ENCODE measurements at places on chromosomes 12 and 14.

GRCh38 chr14:102140750-102141145, 1.1 kb downstream of the WDR20 start:
- no peak for DNase-seq

GRCh38 chr12:122688291-122688690, 14.9 kb downstream of the HCAR2 start:
- no peak for DNase-seq

- DNase-seq: no peak
Measured at GRCh38 chr14:72472845-72473244, 421.1 kb downstream of the DPF3 start.

DNA sequence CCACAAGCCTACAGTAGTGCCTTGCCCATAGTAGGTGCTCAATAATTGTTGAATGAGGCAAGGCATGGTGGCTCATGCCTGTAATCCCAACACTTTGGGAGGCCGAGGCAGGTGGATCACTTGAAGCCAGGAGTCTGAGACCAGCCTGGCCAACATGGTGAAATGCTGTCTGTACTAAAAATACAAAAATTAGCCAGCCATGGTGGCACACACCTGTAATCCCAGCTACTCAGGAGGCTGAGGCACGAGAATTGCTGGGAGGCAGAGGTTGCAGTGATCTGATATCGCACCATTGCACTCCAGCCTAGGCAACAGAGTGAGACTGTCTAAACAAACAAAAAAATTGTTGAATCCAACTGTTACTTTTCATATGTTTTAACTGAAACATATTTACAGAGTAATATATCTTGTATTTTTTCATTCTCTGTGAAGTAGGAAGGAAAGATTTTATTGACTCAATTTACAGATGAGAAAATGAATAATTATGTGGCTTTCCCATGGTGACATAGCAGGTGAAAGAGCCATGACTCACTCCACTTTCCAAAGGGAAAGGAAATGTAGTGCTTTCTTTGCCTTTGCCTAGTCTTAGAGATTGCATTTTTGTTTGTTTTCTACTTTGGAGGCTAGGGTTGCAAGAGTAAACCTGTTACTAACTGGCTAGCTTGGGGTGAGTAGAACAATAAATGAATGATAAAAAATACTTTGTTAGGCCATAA, 95.4 kb upstream of the SLC38A4 start:
- DNase-seq: no peak

- no peak for DNase-seq
Measured at GRCh38 chr12:110343114-110343513, 60.4 kb downstream of the ANAPC7 start.

GRCh38 chr14:46381674-46382073, 269.9 kb downstream of the RPL10L start:
- no peak for DNase-seq

- DNase-seq: no peak
Measured at GRCh38 chr12:44581642-44582242, 294.4 kb downstream of the NELL2 start.

DNA sequence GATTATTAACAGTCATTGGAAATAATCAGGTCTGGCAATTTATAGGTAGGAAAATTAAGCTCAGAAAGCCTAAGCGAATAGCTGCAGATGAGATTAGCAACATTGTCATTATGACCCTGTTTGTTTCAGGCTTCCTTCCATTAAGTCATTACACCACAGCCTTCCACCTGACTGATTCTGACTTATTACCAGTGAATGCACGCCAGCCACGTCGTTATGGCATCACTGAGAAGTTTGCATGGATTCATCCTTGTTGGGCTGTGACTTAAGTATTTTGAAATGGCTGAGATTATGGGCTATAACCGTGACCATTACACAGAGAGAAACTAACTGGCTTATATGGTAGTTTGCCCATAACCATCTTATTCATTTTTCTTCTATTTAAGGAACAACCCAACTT, 18.6 kb downstream of the RASSF8 start:
- DNase-seq: no peak

GRCh38 chr12:42372154-42372791, 46.3 kb downstream of the PPHLN1 start:
- no peak for DNase-seq

GRCh38 chr12:121592320-121592719, 11.5 kb upstream of the KDM2B start:
- no peak for DNase-seq

- DNase-seq: no peak
Measured at GRCh38 chr14:65226824-65227604, 124.7 kb upstream of the MAX start.

DNA sequence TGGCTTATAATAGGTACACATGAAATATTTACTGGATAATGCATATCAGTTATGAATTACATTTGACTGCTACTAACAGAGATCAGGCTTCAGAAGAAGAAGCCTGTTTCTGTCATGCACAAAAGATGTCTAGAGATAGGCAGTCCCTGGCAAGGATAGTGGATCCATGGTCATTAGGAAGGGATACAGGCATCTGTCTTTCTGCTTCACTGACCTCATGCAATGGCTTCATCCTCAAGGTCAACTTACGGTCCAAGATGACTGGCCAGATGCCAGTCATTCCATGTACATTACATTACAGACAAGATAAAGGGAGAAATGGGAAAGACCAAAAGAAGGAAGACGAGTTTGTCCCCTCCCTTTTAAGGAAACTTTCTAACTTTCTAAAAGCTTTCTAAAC, 94.0 kb downstream of the NUAK1 start:
- DNase-seq: no peak

DNA sequence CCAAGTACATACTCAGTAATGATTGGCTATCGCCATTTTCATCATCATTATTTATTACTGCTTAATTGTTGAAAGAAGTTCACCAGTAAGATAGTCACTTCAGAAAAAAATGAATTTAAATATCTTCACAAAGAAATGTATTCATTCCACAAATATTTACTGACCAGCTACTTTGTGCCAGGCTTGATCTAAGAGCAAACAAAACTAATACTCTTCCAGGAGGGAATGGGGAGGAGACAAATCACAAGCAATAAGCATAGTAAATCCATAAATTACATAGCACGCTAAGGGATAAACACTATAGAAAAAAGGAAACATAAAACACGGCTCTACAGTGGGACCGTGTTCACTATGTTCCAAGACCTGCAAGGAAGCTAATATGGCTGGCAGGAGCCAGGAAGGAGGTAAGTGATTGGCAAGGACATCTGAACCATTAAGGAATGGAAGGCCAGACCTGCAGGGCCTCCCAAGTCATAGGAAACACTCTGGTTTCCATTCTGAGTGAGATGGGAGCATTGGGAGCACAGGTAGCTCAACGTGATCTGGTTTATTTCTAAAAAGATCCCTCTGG, 27.5 kb downstream of the ITPR2 start:
- DNase-seq: no peak

GRCh38 chr12:4273273-4273651, 300 bp upstream of the CCND2 start:
- DNase-seq: no peak

DNA sequence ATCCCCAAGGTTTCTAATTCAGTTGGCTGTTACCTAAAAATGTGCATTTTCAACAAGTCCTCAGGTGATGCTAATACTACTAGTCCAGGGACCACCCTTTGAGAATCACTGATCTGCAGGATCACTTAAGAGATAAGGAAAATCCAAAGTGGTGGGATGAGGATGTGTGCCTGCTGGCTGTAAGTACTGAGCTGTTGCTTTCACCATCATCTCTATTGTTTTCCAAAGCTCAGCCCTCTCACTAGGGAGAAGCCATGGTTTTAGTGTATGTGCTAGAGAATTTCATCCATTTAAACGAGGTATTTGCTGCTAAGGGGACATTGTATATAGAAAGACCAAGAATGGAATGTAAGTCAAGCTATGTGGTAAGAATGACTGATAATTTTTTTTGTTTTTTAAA, 202.3 kb downstream of the KIF21A start:
- no peak for DNase-seq

DNA sequence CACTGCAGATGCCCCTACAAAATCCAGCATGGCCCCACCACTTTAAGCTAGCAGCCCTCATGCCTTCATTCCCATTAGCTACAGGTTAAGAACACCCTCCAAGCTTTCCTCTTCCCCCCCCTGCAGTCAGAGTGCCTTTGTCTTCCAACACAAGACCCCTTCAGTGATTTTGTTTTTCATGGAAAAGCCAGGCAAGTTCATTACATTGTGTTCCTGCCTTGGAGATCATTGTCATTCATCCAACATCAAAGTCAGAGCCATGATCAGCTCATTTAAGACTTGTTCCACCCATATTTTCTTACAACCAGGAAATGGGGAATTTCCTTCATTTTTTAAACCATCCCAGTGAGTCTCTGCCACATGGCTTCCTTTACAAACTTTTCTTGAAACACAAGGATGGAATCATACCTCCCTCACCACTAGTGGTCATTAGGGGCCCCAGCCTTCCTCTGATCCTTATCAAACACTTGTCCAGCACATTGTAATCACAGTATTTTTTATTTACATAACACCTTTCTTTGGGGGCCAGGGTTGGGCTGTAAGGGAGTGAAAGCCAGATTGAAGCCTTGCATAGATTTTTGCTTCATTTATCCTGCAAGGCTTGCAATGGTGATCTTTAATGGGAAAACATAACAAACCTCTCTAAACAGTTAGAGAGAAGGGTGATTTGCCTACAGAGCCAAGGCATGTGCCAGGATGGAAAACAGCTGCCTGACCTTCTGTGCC, 765.3 kb downstream of the MED13L start:
- no peak for DNase-seq

DNA sequence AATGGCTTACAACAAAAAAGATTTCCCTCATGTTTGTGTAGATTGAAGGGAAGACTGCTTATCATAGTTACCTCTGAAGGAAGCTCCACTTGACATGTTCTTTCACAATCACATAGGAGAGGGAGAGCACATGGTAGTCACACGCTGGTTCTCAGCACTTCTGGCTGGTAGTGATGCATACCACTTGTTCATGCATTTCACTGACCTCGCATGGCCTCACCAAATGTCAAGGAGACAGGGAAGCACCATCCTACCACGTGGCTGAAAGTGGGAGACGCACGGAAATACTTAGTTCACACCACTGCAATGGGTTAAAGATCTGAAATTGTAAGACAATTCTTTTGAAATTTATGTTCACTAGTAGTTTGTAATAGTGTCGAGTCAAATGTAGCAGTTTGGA, 74.0 kb downstream of the PDE3A start:
- DNase-seq: no peak

- no peak for DNase-seq
Measured at GRCh38 chr14:102408724-102409123, 46.0 kb downstream of the TECPR2 start.

DNA sequence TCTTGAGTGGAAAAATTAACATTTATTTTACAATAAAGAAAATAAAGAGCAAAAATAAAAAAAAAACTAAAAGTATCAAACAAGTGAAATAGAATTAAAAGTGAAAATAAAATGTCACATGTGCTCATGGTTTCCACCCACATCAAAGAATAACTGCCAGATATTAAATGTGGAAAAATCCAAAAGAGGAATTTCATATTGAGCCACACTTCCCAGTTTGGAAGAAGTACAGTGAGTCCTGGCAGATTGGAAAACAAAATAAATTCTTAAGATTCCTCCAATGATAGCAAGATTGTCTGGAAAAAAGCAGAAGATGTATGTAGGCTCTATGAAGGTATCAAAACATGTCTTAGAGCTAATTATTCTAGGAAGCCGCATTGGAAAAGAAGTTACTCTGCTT, 1019.5 kb downstream of the SLC6A15 start:
- no peak for DNase-seq

DNA sequence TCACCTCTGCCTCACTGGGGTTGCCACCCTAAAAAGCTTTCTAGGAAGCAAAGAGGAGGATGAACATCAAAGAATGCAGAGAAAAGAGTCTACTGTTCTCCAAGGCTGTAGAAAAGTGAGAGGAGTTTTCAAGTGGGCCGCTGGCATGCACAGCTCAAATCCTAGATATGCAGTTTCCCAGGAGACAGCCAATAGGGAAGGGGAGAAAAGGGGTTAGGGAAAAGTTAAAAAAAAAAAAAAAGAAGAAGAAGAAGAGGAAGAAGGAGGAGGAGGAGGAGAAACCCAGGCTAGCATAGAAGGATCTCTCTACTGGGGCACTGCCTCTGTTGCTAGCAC, 682 bp downstream of the BATF start:
- DNase-seq: no peak

DNA sequence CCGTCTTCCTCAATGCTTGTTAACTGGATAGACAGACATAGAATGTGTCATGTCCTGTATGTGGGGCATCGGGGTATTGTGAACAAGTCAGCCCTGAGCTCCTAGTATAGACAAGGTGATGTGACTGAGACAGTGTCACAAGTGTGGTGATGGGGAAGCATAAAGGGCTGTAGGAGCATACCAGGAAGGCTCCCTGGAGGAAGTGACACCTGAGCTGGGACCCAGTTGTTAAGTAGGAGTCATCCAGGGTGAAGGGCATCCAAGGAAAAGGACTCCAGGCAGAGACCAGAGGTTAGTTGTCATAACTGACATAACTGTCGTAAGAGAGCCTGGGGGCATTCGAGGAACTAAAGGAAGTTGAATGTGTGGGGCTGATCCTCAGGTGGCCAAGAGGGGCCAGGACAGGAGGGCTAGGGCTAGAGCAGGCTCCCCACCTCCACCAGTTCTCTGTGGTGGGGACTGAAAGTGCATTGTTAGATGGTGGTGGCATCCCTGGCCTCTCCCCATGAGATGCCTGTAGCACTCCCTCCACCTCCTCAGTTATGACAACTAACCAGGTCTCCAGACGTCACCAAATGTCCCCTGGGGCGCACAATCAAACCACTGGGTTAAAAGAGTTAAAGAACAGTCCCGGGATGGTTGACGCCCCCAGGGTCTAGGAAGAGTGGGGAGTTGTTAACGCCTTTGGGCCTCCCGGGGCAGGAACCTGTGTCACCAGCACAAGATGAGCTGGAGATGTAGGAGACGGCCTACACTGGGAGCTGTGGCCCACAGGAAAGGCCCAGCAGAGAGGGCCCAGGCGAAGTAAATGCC, 2.4 kb downstream of the FICD start:
- no peak for DNase-seq

DNA sequence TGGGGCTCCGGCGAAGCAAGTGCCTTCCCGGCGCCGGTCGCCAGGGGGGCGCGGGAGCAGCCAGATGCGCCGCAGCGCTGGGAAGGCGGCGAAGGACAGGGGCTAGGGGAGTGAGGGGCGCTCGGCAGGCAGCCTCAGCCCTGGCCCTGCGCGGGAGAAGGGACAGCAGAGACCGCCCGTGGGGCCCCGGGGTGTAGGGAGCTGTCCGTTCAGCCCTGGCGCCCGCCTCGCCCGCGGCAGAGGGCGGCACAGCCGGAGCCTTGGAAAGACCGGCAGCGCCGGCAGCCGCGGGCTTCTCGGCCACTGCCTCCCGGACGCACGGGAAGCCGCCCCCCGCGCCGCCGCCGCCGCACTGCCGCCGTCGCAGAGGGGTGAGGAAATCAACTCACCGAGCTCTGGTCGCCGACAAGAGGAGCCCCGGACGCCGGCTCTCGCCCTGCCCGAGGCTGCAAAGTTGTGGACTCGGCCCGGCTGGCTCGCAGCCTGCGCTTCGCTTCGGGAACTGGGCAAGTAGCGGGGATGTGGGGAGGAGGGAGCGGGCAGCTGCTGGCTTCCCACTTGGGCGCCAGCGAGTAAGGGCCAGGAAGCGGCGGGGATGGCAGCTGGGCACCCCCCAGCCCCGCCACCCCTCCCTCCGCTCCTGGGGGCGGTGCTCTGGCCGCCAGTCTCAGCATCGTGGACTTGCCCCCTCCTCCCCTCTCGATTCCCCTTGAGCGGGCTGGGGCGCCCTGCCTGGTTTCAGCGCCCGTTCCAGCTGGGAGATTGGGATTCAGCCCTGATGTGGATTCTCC, at the start of gene ZDHHC22:
TSS of gene ZDHHC22 (minus strand) at position 578 of the 791 bp plus-strand sequence. CDS start 2,053 bp downstream, outside the sequence.
- DNase-seq: no peak

Data from stimulated activated CD4-positive, alpha-beta T cell treated with anti-CD3 and anti-CD28 coated beads, Interleukin-1b, Interleukin-23, amount 100 ng/mL, for 1 hour (primary cell).